MCF 10A (cell line): ENCODE measurements at places on chromosomes 12 and 14.
A peak's percentile ranks its signal among the peaks of the same experiment; 100 is the strongest.

DNA sequence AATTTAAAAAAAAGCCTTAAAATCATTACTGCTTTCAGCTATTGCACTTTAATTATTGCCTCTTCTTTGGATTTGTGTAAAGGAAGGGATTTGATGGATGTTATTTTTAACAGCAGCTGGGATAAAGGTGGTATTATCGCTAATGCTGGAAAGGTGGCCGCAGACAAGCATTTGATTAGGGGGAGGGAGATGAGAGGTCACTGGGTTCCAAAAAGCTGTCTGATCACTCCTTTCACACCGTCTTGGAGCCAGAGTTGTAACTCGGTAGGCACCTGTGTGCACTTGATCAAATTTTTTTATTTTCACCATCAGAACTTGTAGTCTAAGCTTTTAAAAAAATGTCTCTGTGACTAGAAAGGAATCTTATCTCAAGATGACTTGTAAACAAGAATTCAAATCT is 99.8 kb downstream of the AKAP6 start:
- no peak for DNase-seq

- no peak for DNase-seq
Observed at GRCh38 chr12:44334347-44334746, 498.5 kb downstream of the TMEM117 start.

DNA sequence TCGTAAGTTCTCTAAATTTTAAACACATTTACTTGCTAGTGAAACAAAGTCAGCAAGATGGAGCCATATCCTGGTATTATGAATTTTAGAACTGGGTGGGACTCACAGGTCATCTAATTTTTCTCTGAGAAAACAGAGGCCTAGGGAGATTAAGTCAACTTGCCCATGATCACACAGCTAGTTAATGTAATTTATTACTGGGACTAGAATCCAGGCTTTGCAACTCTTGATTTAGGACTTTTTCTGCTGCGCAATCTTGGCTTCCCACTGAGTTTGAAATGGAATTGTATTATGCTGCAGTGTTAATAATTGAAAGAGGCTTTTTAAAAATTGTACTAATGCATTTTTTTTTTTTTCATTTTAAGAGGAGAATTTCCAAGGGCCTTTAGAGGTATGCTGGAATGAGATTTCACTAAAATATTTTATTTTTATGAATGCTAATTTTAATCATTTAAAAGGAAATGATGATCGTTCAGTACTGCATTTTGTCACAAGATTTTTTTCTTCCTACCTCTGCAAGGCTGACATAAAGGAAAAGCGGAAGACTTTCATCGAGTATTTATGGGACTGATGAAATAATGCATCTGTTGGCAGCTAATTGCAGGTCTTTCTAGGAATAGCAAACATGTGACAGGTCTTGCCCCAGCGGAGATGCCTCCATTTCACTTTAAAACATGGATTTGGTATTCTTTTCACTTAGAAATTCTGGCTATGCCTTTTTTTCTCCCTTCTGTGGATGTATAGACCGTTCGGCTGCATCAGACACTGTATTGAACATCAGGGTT is 9.6 kb downstream of the CRADD start:
- DNase-seq: no peak

GRCh38 chr12:113049976-113050742 is 6.4 kb upstream of the DTX1 start:
- DNase-seq: no peak

DNA sequence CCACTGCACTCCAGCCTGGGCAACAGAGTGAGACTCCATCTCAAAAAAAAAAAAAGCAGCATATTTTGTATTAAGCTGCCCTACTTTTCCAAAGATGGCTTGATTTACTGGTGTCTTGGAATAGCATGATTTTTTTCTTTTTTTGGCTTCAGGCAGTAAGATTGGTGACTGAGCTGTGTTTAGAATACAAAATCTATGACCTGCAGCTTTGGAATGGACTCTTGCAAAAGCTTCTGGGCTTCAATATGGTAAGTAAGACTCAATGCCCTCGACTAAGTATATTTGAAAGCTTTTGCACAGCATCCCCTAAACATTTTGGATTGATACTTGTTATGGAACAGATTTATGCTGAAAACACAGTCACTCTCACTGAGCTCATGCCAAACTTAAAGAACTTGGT is 87.8 kb downstream of the KNTC1 start:
- DNase-seq: no peak

DNA sequence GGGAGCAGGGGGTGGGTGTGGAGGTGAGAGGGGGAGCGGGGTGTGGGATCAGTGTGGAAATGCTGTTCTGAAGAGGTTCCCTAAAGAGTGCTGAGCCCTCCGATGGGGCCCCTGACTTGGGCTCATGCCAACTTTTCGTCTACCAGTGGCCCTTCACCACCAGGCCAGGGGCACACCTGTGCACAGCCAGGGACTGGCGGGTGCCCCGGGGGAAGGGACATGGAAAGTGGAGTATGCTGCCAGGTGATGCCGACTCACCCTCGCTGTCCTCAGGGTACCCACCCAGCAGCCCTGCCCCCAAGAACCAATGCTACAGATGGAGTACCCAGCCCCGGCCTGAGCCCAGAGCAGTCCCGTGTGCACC is 26.2 kb downstream of the AMN start:
- DNase-seq: no peak

- no peak for DNase-seq
Observed at GRCh38 chr12:118982984-118983761, 1.8 kb downstream of the SRRM4 start.

DNA sequence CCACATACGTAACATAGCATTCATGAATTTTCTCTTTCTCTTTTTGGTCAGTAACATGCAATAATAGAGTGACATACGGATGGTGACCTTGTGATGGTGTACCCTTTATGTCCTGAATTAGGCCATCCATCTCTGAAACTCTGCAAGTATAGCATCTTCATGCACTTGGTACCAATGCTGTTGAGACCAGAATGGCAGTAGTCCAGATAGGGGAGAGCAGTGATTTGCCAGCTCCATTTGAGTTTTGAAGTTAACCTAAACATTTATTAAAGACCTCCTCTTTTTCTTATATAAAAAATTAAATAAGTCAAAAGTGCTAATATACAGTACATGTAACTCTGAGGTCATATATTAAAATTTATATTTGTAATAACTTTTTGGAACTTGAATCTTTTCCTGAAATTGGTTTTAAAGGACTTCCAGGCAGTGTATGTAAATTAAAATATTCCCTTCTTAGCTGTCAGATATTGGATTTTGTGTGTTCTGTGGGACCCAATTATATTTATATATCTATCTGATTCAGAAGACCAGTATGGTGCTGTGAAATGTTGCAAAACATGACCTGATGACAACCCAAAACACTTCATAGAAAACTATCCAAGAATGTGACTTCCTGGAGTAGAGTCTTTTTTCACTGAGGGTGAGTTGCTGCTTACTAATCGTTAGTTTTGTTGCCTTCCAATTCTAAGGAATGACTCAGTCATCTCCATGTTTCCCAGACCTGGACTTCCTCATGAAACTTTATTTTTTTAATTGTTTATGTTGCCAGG is 3.5 kb downstream of the ELK3 start:
- DNase-seq: peak; percentile 93

DNA sequence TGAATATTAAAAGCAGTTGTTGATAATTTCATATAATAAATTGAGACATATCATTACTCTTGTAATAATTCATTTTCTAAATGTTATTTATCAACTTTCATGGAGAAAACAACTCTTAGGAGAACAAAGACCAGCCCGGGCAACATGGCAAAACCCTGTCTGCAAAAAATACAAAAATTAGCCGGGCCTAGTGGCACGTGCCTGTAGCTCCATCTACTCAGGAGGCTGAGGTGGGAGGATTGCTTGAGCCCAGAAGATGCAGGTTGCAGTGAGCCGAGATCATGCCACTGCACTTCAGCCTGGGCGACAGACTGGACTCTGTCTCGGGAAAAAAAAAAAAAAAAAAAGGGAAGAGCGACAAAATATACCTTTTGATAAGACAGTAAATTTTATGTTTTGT is 21.2 kb downstream of the SLC35E3 start:
- DNase-seq: no peak

DNA sequence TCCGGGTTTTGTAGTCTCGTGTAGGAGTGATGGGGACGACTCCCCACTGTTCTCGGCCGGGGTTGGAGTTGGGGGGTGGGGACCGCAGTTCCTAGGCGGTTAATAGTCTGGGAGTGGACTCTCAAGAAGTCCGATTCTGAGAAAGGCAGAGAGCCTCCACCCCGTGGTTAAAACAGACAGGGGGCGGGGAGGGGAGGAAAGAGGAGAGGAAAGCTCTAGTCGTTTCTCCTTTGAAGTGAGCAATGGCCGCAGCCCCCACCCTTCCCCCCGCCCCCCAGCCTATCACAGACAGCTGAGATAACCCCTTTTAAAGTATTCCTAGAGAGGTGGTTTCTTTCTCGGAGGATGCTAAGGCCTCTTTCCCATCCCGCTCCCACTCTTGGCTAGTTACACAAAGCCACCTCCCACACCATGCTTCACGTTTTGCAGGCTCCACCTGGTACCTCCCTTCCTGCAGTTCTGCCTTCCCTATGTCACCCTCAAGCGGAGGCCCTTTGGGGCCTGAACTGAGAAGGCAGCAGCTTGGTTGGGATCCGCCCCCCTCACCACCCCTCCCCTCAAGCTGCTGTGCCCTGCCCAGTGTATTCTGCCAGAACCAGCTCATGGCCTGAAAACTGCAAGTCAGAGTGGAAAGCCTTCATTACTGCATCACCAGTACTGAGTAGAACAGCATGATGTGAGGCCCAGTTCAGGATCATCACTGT is 853 bp downstream of the USP5 start:
- DNase-seq: peak; percentile 38

DNA sequence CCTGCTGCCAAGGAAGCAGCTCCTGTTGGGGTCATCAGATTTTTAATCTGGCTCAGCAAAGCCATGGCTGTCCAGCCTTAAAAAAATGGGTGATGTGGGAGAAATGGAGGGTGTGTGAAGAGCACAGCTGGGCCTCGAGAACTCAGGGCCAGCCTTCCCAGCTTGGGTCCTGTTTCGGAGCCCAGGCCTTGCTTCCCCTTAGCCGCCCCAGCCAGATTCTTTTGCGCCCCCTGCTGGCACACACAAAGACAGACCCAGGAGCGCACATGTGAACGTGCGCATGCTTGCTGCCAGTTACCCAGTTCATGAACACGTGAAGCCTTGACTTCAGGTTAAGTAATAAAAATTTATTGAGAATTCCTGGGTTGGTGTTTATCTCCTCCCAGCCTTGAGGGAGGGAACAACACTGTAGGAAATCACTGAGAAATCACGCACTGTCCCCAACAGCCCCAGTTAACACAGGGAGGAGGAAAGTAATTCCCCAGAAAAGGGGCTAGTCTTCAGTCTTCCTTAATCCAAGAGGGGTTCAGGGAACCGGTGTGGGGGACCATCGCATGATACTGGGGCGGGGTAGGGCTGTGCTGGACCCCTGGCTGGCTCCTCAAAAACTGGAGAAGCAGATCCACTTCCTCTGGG is 5.3 kb downstream of the PHB2 start:
- DNase-seq: peak; percentile 92

- peak; percentile 93 for DNase-seq
Observed at GRCh38 chr14:95255487-95255886, 64.2 kb downstream of the CLMN start.

GRCh38 chr12:109695961-109696461 is 17.6 kb upstream of the FAM222A start:
- no peak for DNase-seq

DNA sequence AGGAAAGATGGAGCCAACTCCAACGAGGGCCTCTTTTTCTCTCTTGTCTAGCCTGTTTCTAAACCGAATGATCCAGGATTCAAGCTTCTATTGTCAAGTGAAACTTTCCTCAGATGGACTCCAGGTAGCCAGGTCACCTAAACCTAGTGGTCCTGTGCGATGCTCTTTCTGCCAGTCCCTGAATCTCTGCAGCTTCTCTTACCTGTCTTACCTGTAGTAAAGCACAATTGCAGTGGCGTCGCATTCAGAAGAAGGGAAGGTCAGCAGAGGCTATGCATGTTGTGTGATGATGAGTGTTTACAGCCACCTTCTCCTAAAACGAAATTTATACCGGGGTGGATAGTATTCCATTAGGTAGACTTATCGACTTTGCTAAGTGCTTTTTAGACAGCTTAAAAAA is 47.4 kb upstream of the TRAF3 start:
- DNase-seq: no peak

DNA sequence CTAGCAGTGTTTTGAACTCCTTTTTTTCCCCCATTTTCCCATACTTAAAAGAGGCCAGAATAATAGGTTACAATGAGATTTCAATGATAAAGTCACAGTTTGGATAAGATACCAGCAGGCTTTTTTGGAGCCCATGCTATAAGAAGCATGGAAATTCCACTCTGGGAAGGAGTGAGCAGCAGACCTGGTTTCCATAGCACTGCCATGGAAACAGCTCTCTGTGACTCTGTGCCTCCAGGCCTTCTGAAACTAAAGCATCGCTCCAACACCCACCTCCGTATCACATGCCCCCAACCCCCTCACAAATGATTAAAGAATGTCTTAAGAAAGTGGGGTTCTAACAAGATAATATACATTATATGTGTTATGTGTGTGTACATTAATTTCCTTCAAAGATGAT is 165.0 kb downstream of the GRIN2B start:
- DNase-seq: no peak

DNA sequence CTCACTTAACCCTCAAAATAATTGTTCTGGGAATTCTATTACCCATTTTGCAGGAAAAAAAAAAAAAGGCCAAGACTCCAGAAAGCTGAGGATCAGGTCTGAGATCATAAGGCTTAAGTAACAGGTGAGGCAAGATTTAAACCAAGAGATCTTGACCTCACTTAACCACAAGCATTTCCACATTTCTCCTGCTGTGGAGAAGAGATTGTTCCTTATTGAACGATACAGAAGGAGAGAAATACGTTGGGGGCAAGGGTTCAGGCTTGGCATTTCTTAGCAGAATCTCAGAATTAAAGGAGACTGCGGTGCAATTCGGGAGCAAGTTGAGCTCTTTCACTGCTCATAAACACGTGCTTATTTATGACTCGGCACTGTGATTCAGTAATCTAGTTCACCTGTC is 885.3 kb upstream of the TMEM132C start:
- DNase-seq: peak; percentile 32

- no peak for DNase-seq
Observed at GRCh38 chr12:15289192-15289591, 33.1 kb upstream of the PTPRO start.

DNA sequence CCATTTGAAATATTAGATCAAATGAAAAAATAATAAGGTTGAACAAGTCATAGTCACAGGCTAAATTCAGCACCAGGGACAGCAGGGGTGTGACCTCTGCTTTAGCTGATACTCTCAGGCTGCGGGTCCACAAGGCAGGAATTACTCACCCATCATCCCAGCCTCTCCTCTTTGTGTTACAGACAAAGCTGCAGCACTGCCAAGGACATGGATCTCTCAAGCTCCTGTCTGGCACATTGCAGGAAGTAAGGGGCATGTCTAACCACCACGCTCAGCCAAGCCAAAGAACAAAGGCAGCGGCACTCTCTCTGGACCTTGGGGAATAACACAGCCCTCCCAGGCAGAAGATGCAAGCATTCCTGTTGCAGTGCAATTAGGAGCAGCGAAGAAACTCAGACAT is 783.8 kb downstream of the VRK1 start:
- DNase-seq: peak; percentile 27

GRCh38 chr12:57549909-57550640 is at the start of gene KIF5A:
Gene KIF5A, plus strand, starts transcription at chr12:57550044. Its CDS starts 228 bp downstream, at chr12:57550272.
- no peak for DNase-seq
